Epithelial cell of proximal tubule (primary cell): ENCODE measurements at places on chromosomes 5 and 9.

DNA sequence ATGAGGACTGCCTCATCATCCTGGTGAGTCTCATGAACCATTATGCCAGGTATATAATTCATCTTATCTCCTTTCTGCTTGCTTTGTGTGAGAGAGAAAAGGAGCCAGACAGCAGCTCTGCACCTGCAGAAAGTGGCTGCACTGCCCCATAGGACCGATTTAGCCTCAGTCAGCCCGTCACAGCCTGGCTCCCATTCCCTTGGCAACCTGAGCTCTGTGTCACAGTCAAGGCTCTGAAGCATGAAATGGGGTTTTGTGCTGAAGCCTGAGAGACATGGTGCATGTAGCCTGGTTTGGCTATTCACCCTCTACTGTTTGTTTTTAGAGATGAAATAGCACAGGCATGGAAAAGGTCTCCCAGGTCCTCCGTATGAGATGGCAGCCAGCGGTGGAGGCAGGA is 198.3 kb downstream of the KCTD16 start:
- peak; percentile 64 for DNase-seq

DNA sequence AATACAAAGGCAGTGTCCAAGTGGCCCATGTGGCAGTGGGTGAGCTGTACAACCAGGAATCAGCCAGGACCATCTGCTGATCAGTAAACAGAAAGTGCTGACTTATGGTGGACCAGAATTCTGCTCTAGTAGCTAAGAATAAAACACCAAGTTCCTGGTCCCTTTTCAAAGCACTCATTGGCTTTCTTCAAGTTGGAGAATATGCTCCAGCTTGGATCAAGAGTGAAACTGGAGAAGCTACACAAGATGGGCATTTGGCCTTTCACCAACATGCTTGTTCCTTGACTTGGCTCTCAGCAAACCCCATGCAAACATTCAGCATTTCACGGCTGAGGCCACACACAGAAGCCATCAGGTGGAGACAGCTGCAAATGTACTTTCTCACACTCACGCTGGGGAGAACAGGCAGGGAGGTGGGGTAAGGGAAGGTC is 32.1 kb downstream of the MARCHF3 start:
- DNase-seq: no peak

- DNase-seq: no peak
Measured at GRCh38 chr5:1168796-1169195, 32.6 kb upstream of the SLC6A19 start.

- DNase-seq: no peak
Measured at GRCh38 chr9:109966643-109967368, 186.8 kb downstream of the PALM2AKAP2 start.

DNA sequence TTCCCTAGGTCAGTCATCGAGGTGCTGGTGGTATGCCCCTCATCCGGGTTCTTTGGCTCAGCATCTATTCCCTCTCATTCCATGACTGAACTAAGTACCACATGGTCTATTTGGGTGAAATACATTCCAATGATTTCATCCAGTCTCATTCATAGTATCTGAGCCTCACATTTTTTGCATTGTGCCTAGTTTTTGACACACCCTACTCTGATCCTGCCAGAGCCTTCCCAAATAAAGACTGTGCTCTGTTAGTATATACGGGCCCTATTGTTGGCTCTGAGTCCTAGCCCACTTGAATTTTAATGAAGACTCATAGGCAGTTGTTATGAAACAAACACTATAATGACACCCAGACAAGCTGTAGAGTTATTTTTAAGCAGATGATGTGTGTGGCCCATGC is 740.7 kb downstream of the CETN3 start:
- no peak for DNase-seq

GRCh38 chr5:93100976-93101375 is 480.0 kb downstream of the NR2F1-AS1 start:
- no peak for DNase-seq

DNA sequence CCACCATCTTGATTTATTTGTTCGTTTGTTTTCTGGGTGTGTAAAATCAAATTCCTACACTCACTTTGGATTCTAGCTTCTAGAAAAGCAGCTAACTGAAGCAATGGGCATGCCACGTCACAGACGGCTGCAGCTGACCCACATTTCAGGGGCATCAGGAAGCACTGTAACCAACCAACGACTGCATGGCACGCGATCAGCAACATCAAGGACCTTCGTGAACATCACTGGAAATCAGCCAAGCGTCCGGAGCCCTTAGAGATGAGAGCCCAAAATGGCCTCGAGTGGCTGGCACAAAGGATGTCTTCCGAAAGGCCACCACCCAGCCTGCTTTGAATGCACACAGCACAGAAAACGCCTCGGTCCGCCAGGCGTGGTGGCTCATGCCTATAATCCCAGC is 191.1 kb downstream of the OLFM1 start:
- no peak for DNase-seq

GRCh38 chr9:75372499-75373268 is 284.4 kb downstream of the OSTF1 start:
- no peak for DNase-seq

- no peak for DNase-seq
Measured at GRCh38 chr5:125891061-125891725, 532.0 kb upstream of the GRAMD2B start.

DNA sequence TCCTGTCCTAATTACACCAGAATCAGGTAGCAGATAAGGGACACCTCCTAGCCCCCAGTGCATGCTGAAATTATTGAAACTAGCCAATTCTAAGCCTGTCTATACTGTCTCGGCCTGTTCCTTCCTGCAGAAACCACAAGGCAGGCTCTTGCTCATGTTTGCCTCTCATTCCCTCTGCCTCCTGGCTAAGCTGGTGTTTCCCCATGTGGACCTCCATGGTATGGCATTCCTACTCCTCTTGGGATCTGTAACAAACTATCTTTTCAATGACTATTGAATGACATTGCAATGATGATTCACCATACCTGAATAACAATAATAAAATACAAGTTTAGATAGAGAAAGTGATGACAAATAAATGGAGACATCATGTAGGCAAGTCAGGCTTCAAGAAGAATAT is 35.6 kb upstream of the ADAMTS16 start:
- DNase-seq: no peak

DNA sequence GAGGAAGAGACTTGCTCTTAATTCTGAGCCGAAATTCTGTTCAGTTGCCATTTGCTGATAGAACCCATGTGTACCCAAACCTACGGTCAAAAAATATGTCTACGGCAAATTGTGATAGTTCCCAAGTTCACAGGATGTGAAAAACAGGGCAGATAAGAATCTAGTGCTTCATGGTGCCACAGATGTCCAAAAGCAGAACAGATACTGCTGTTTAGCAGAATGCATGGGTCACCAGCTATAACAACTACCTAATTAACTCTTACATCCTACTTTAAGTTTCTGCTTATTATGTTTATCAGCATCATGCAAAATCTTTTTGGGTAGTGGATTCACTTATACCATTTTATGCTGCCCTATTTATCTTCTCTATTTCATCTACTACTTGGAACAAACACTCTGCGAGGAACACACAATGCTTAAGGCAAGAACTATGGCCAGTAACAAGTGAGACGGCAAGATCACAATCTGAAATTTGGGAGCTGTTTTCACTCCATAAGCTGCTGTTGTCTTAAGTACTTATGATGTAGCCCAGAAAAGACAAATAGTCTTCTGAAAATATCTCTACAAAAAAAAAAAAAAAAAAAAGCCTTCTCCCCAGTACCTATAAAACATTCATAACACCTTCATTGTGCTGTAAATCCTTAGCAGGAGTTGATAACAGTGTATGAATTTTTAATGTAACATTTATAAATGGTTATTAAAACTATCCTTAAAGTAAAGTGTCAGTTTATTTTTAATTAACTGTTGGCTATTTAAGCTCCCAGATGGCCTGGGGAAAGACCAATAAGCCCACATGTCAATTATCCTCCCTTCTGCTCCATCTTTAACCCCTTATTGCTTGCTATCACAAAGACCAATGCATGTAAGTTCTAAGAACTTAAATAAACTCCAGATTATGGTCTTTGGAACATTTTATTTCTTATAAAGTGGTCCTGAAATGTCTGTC is 232.3 kb downstream of the TLR4 start:
- DNase-seq: no peak

- no peak for DNase-seq
Measured at GRCh38 chr9:19216466-19216865, 14.0 kb upstream of the DENND4C start.

GRCh38 chr5:148910686-148911361 is 84.4 kb downstream of the ADRB2 start:
- no peak for DNase-seq

- DNase-seq: no peak
Measured at GRCh38 chr9:108643731-108644510, 211.9 kb downstream of the ACTL7B start.

DNA sequence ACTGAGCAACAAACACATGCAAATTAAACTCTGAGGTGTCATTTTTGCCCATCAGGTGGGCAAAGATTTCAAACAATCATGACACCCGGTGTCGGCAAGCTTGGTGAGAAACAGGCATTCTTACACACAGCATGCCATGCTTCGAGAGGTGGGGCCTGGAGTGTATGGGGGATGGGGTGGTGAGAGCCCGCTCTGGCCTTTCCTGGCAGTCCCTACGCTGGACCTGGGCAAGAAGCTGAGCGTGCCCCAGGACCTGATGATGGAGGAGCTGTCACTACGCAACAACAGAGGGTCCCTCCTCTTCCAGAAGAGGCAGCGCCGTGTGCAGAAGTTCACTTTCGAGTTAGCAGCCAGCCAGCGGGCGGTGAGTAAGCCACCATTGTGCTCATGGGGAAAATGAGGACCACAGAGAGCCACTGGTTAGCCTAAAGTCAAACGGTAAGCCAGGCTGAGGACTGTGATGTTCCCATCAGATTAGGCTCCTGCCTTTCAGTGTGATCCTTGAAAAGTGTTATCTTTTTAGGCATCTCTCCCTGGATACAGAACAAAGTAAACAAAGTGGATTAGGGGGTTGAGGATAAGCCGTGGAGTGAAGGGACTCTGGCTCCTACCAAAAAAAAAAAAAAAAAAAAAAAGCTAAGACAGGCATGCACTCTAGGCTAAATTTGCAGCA is 9.4 kb downstream of the MYOZ3 start:
- DNase-seq: no peak

- DNase-seq: no peak
Measured at GRCh38 chr9:130167927-130168326, 4.3 kb upstream of the NCS1 start.

GRCh38 chr5:1755321-1755949 is 44.2 kb downstream of the MRPL36 start:
- DNase-seq: no peak

- no peak for DNase-seq
Measured at GRCh38 chr5:149118463-149118862, 22.8 kb upstream of the ABLIM3 start.

DNA sequence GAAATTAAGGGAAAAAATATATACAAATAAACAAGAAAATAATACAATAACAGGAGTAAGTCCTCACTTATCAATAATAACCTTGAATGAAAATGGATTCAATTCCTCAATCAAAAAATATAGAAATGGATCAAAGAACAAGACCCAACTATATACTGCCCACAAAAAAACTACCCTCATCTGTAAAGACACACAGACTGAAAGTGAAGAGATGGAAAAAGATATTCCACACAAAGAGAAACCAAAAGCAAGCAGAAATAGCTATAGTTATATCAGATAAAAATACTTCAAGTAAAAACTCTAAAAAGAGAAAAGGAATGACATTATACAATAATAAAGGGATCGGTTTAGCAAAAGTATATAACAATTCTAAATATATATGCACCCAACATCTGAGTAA is 66.5 kb downstream of the KIAA0825 start:
- no peak for DNase-seq

GRCh38 chr5:68652534-68652965 is 437.0 kb downstream of the PIK3R1 start:
- peak; percentile 38 for DNase-seq

DNA sequence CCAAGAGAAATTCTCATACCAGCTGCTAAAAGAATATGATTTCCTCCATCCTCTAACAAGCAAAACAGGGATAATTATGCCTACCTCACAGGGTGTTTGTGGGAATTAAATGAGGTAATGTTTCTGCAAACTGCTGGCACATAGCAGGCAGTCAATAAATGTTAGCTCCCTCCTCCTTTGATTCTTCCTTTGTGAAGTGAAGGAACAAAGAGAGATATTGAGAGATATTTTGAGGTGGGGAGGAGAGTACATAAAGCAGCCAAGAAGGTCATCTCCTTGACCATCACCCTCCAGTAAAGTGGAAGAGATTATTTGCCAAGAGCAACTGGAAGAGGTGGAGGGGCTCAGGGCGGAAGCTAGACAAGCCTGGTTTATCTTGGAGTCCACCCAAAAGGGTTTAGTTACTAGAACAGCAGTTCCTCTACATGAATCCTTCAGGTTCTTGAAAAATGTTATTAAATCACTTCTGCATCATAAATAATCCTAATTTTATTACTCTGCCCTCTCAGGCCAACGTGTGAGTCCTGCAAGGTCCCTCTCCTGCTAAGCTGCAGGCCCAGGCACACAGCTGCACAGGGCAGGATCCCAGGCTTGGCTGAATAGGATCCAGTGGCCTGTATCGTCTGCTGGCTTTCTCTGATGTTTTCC is 35.0 kb upstream of the TLE1 start:
- DNase-seq: no peak

DNA sequence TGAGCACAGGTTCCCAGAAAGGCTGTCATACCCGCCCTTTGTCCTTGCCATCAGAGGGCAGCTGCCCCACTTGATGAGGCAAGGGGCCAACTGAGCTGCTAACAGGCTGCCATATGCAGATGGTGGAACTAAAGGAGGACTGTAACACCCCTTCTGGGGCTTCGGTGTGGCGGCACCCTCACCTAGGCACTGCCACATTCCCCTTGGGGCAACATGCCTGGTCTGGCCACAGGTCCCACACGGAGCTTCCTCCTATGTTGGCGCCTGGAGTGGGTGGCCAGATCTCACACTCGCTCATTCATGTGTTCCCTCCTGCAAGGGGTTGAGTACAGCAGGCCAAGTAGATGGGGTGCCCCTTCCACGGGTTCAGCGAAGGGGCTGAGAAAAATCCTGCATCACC is 777.4 kb upstream of the CHD1 start:
- no peak for DNase-seq

DNA sequence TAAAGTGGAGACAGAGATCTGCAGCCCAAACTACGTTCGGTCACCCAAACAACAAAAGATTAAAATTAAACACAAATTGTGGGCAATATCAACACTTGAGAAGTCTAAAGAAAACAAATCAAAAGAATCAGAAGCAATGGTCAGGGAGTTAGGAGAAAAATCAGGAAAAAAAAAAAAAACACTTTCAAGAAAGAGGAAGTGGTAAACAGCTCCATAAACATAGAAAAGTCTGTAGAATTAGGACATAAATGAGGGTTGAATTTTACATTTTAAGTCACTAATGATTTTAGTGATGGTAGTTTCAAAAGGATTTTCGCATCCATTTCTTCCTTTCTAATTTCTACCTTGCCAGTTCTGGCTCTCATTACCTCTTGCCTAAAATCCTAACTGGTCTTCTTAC is 10.1 kb downstream of the RNF145 start:
- no peak for DNase-seq

GRCh38 chr5:168668078-168668477 is 88.9 kb upstream of the PANK3 start:
- DNase-seq: no peak

DNA sequence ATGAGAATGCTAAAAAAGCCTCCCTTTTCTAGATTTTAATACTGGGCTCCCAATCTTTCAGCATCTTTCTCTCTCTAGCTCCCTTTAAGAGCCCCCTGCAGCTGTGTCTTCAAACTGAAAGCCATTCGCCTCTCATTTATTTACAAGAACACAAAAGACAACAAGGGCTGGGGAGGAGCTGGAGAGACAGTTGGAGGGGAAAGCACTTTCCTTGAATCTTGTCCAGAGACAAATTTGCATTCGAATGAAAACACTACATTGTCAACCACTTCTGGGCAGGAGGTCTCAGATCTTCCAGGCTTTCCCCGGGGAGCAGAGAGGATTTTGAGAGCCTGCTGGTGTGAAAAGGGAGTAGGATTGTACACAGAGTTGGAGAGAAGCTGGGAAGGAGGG is 518.3 kb downstream of the CTNND2 start:
- DNase-seq: no peak
